ENCODE measurements at places on chromosomes 1 and 21.
A peak's percentile ranks its signal among the peaks of the same experiment; 100 is the strongest.

DNA sequence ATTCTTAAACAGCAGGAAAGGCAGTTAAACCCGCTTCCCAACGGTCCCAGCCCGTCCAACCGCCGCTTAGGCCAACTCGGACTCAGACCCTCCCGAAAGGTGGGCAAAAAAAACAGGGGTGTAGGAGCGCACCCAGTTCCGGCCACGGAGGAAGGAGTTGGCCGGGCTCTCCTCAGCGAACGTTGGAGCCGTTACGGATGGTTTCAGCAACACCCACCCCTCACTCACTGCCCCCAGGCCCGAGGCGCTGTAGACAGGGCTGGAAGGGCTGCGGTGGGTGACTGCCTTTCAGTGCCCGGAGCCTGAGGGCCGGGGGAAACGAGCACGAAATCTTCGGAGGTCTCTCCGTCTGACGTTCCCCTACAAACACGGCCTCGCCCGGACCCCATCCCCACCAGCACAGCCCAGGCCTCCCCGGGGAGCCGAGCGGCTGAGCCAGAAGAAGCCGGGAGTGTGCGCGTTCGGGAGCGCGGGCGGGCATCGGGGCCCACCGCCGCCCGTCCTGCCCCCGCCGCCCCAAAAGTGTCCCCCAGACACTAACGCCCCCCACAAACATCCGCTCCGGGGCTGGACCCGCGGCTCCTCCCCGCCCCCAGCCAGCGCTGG, 1.3 kb downstream of the KDM5B start:
- DNase-seq, result peak; percentile 13

GRCh38 chr1:51235673-51236530, at the start of gene RNF11:
RNF11 (plus strand) TSS chr1:51236273; CDS start chr1:51236757, 484 bp downstream.
- peak; percentile 88 for DNase-seq

GRCh38 chr1:85576642-85577418, 3.7 kb upstream of the CCN1 start:
- DNase-seq, result peak; percentile 53

GRCh38 chr1:45275054-45275453, 51.6 kb upstream of the HPDL start:
- DNase-seq, result no peak

- DNase-seq, result no peak
Observed at GRCh38 chr1:150022357-150022756, 11.8 kb upstream of the OTUD7B start.

Data from stimulated activated CD4-positive, alpha-beta T cell treated with anti-CD3 and anti-CD28 coated beads, Interleukin-2, amount 100 ng/mL, for 48 hours (primary cell).